Peyer's patch (tissue), 4 donors: ENCODE measurements at places on chromosomes 5 and 9. TPM values are rescaled to one million over a fixed set of nuclear protein-coding genes. Genes with fewer than 3 reads are reported as not detected.

GRCh38 chr5:159514229-159514810 lies 184.0 kb upstream of the IL12B start:
- no peak for DNase-seq

GRCh38 chr5:124889850-124890249 lies 143.4 kb upstream of the ZNF608 start:
- DNase-seq = no peak

GRCh38 chr9:87564791-87565241 lies 67.1 kb downstream of the DAPK1 start:
- no peak for DNase-seq

BTNL3 gene
- total RNA-seq = 97.7 TPM

- no peak for DNase-seq
These were observed 165.0 kb downstream of the SYK start for GRCh38 chr9:90966480-90967144.

ARHGEF39 gene
- 1.9 TPM for total RNA-seq

DNA sequence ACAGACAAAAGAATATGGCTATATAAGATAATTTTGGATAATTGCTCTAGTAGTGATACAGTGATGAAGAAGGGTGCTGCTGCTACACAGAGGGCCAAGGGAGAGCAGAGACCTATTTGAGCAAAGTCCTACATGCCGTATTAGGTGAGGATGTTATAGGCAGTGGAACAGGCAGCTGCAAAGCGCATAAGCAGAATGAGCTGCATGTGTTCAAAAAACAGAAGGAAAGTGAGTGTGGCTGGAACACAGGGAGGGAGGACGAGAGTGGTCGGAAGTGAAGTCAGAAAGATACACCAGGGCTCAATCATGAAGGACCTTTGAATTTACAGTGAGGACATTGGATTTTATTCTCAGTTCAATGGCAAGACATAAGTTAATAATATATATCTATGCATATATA lies 35.4 kb downstream of the ITGA2 start:
- no peak for DNase-seq
